ENCODE measurements at places on chromosomes 6 and 20.

GRCh38 chr6:32847795-32848194 lies 3.9 kb upstream of the PSMB8 start:
- no peak for DNase-seq

- DNase-seq: no peak
Observed at GRCh38 chr6:163828038-163828795, 413.7 kb downstream of the QKI start.

- DNase-seq: no peak
Observed at GRCh38 chr6:83431545-83432155, 799 bp upstream of the ME1 start.

GRCh38 chr20:36117638-36118037 lies 36.9 kb upstream of the EPB41L1 start:
- peak; percentile 17 for DNase-seq

- no peak for DNase-seq
Observed at GRCh38 chr6:7418238-7418905, 28.8 kb downstream of the RIOK1 start.

DNA sequence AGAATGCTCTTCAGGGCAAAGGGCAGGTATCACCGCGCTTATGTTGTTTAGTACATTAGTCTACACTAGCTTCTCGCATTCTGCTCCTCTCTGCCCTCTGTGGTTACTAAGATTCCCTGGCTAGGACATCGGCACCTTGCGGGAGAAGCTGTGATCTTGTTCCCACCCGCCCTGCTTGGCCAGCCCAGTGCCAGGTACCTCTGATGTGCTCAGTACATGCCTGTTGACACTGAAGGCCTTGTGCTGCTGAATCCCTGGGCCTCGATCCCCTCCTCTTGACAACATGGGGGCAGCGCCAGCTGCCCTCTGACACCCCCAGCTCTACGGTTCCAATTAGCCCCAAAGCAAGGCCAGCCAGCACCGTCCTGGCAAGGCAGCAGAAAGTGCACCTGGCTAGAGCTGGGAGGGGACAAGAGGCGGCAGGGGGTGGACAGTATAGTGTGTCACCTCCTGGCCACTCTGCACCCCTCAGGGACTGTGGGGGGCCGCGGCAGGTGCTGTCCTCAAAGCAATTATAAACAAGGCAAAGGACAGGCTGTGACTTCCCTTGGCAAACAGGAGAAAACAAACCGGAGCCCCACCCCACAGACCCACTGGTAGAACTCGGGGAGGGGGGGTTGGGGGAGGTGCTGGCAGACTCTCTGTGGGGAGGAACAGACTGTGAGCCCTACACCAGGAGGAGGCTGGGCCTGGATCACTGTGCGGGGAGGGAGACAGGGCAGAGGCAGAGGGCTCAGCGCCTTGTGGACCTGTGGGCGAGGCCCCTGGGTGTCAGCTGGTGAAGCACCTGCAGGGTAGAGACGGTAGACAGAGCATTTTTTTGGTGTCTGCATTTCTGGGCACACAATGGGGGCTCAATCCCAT lies 7.1 kb downstream of the TFEB start:
- no peak for DNase-seq

DNA sequence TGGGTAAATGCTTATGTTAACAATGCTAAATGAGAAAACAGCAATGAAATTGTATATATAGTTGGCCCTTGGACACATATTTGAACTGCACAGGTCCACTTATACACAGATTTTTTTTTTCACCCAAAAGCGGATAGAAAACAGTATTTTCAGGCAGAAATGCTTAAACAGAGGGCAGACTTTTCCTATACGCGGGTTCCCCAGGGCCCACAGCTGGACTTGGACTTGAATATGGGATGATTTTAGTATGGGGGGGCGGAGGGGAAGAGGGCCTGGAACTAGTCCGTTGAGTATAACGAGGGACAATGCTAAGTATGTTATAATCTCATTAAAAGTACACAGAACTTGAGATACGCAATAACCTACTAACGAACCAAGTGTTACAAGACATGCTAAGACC lies 1.1 kb upstream of the PRSS35 start:
- no peak for DNase-seq

DNA sequence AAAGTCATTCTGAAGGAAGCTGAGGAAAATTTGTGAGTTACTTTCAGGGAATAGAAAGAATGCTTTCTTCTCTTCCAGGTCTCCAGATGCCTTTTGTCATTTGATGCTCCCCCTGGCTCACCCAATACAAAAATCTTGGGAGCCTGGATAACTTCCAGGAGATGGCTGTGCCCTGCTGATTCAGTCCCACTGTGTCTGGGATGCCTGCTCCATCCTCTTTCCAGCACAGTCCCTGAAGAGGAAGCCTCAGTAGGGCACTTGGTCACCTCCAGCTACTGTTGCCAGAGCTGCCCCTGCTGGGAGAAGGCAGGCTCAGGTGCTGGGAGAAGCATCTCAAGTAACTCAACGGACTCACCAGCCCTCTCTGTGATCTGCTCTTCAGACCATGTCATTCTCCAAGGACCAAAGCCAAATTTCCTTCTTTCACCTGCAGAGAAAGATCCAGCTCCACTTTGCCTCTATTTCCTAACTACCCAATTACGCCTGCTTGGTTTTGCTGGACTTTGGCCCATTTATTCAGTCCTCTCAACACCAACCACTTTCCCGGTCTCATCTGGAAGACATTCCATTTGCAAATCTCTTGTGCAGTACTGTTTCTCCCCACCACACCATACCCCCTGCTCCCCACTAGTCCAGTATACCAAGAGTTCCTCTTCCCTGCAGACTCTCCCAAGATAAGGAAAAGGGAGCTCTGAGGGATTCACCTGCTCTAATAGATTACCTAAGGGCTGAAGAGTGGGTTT lies 53.3 kb downstream of the SLC23A2 start:
- no peak for DNase-seq

- no peak for DNase-seq
Observed at GRCh38 chr6:108068618-108069017, 5.9 kb downstream of the OSTM1 start.

DNA sequence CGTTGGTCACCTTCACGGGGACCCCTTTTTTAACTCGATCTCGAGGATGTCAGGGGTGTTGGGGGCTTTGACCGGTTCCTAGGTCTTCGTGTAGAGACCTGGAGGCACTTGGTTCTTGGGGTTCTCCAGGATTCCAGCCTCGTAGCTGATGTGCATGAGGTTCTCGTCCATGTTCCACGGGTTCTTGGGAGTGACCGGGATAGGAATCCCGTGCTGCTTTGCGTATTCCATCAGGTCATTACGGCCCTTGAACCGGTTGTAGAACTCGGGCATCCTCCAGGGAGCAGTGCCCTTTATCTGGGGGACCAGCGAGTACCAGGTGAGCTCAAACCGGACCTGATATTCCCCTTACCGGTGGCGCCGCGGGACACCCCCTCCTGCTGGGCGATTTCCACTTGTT lies 88.0 kb upstream of the RIPOR2 start:
- no peak for DNase-seq

- no peak for DNase-seq
Observed at GRCh38 chr6:38573801-38574395, 65.8 kb downstream of the BTBD9 start.

GRCh38 chr6:31769684-31770371 lies 7.3 kb downstream of the VWA7 start:
- DNase-seq: peak; percentile 90

DNA sequence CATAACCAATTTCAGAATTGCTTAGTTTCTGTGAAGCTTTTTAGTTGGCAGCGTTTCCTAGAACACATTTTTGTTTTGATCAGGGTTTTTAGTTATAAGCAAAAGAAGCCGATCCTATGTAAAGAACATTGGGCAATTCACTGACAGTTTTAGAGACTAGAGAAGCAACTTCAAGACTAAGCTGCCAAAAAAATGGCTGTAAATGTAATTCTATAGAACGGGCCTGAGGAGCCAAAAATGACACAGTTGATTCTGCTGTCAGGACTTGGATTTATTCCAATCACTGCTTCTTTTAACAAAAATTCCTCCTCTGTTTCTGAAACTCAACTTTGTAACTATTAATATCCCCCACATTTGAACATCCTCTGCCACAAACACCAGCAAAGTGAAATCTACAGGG lies 236.0 kb upstream of the EYS start:
- DNase-seq: no peak

DNA sequence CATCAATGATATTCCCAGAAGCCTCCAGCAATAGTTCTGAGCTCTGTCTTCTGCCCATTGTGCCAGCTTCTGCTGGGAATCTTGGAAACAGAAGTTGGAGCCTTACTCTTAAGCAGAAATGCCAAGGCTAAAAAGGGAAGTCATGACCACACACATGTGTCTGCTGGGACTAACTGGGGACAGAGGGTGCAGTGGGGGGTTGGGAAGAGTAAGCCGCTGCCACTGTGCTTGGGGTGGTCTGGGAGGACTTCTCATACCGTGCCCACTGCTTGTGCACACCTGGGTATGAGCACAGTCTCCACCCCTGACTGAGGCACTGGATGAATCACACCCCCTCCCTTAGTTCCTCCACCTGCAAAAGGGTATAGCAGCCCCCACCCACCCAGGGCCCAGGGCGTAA lies 90.7 kb downstream of the CDC5L start:
- peak; percentile 69 for DNase-seq

- no peak for DNase-seq
Observed at GRCh38 chr6:30066082-30066481, 916 bp upstream of the PPP1R11 start.

DNA sequence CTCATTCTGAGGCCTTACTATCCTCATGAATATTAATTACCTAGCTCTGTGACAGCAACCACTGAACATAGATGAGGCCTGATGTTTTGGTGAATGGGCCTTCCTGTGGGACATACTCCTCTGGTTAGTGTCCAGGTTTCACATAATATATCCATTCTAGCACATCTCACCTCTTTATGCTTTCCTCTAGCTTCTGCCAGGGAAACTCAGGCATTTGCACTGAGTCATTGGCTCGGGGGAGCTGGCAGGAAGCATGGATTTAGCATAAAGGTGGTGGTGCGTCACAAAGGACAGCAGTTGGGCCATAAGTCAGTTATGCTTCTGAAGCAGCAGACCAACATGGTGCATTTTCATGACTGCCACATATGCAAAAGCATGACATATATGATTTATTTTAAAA lies 37.5 kb upstream of the TMEM170B start:
- no peak for DNase-seq

DNA sequence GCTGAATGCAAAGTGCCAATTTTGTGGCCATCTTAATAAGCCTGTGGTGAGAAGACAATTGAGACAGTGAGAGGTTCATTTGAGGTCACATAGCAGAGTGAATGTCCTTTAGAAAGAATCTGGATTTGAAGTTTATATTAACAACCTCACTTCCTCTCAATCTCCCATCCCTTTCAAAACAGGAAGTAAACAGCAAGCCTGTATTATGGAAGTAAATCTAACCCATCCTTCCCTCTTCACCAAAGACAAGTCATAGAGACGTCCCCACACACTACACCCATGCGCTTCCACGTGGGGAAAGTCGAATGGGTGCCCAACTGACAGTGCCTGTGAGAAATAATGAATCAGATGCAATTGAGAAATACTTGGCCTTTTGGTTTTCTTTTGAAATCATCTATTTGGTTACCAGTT lies 28.8 kb upstream of the CCND3 start:
- DNase-seq: no peak

GRCh38 chr20:37627060-37627766 lies 66.6 kb upstream of the CTNNBL1 start:
- peak; percentile 39 for DNase-seq

GRCh38 chr6:57078531-57079207 lies 11.3 kb upstream of the ZNF451 start:
- DNase-seq: no peak

- no peak for DNase-seq
Observed at GRCh38 chr6:139150920-139151319, 16.0 kb downstream of the HECA start.

DNA sequence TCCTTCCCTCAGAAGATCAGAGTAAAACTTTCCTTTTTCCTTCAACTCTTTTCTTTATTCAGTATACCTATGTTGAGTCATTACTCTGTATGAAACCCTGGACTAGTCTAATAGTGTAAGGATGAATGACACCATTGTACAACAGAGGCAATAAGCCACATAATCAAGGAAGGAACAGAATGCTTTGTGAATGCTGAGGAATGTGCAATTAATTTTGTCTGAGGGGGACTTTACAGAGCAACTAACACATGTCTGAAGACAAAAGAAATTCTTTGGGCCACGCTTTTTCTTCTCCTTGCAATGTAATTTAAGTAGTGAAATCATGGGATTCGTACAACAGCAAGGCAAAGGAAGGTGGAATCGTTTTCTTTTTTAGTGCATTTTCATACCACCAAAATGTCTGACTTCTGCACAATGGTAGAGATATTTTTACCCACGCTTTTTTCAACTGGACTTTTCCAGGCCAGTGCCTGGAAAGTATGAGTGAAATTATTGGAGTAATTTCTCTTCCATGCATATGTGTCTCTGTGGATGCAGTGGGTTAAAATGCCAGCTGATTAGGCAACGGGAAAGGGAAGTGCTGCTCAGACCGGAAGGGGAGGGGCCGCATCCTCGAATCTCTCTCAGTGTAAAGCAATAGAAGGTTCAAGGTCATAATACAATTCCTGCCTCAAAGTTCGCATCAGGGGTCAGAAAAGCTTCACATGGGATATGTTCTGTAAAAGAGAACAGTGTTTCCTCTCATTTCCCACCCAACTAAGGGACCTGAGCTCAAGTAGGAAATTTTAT lies 89.9 kb upstream of the MTHFD1L start:
- DNase-seq: peak; percentile 4

GRCh38 chr6:1715336-1715735 lies 105.6 kb downstream of the FOXC1 start:
- DNase-seq: no peak

- DNase-seq: no peak
Observed at GRCh38 chr6:77204555-77204954, 258.7 kb downstream of the HTR1B start.

- no peak for DNase-seq
Observed at GRCh38 chr20:2740702-2741101, 48.1 kb downstream of the EBF4 start.

GRCh38 chr20:36519012-36519719 lies 22.2 kb upstream of the MYL9 start:
- DNase-seq: no peak

DNA sequence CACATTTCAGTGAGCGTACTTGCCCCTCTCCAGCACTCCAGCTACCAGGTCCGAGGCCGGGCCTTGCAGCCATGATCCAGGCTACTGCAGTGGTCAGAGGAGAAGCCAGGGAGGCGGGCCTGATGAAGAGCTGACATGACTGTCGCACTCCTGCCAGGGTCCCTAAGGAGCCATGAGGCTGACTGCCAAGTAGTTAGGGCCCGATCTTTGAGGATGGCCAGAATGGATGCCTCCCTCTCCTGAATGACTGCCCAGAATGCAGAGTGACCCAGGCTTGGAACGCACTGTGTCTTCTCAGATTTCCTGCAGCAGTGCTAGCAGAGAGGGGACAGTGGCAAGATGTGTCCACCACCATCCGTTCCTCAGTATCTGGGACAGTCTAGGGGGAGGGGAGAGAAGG lies 24.7 kb upstream of the LRFN2 start:
- DNase-seq: no peak

- no peak for DNase-seq
Observed at GRCh38 chr20:20546402-20546801, 166.0 kb downstream of the RALGAPA2 start.

DNA sequence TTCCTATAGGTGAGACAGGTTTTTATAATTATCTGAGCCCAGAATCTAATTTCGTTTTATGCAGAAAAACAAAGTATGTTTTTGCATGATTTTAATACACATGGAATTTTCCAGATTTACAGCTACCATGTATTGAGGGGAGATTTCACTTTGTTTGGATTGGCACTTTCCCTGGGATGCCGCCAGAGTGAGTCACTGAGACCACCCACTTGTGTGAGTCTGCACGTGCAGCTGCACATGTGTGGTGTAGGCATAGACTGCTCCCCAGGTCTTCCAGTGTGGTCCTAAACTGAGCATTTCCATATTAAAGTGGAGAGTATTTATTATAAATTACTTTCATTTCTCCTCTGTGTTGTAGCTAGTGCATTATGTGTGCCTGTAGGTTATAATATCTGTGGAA lies 186.8 kb downstream of the UBE3D start:
- DNase-seq: no peak
